Stimulated activated CD8-positive, alpha-beta memory T cell treated with anti-CD3 and anti-CD28 coated beads, Interleukin-4, amount 100 ng/mL, for 24 hours (primary cell): ENCODE measurements at places on chromosomes 3 and 15.

DNA sequence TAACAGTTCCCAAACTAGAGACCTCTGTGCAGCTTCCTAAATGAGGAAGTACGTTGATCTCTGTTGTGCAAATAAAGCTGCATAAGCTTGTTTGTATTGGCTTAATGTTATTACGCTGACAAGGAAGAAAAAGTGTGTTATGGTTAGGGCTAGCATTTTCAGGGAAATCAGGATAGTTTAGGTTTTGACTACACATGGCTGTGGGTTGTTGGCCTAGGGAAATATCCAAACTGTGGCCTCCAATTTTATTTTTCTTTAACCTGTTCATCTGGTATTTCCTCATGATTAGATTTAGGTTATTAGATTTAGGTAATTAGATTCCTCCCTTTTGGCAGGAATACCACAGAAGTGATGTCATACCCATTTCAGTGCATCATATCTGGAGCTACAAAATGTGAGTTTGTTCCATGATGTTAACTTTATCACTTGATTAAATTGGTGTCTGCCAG, 8.7 kb upstream of the MCCC1 start:
- DNase-seq = no peak

- no peak for DNase-seq
Measured at GRCh38 chr3:122934251-122934650, 93.3 kb downstream of the SEMA5B start.

DNA sequence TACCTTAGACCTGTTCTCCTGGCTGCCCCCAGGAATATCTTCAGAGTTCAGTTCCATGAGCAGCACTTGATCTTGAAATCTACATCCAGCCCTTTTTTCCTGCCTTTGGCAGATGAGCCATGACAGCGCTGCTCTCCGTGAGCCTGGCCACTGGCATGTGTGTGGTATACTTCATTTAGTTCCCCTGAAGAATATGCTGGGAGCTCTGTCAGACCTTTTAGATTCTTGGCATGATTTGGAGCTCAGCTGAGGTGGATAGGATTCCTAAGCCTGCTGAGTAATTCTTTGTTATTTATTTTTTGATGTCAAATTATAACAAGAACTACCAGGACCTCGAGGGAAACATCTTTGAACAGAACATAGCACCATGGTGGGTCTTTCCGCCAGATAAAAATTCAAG, 121.7 kb downstream of the EDEM1 start:
- DNase-seq = no peak

- no peak for DNase-seq
Measured at GRCh38 chr3:187900993-187901755, 155.9 kb upstream of the BCL6 start.

GRCh38 chr15:44654858-44655257, 8.6 kb downstream of the SPG11 start:
- DNase-seq = no peak

GRCh38 chr3:115280506-115280905, 133.4 kb upstream of the ZBTB20 start:
- DNase-seq = no peak

- no peak for DNase-seq
Measured at GRCh38 chr3:158094235-158095110, 11.7 kb downstream of the SHOX2 start.

DNA sequence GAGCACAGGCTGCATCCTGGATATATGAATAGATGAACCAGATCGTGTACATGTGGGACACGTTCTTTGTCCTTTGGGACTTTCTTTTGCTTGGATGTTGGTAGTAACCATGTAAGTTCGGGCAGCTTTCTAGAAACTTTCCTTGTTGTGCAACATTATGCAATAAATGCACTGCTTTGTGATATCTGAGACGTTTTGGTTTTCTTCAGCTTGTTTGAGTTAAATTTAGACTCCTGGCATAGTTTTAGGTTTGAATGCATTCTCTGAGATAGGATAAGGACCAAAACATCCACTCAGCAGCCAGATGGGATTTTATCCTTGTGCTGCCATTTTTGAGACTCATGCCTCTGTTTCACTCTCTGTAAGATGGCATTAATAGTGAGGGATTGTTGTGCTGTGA, 158.9 kb downstream of the IGF1R start:
- no peak for DNase-seq

GRCh38 chr15:66188464-66188863, 65.1 kb downstream of the MEGF11 start:
- DNase-seq = no peak

DNA sequence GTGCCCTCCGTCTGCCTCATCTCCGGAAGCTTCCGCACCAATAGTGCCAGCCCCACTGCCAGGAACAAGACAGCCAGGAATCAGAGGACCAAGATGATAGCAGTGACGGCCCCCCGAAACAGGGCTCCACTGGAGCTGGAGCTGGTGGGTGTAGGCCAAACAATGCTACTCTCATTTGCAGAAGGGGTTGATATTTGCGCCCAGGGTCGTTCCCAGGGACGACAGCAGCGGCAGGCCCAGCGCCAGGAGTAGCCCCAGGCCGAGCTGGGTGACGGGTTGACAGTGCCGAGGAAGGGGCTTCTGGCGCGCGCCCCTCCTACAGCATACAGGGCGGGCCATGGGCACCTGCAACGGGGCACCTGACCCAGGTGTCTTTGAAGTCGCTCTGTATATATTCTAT, 301.4 kb downstream of the CNTN6 start:
- no peak for DNase-seq

DNA sequence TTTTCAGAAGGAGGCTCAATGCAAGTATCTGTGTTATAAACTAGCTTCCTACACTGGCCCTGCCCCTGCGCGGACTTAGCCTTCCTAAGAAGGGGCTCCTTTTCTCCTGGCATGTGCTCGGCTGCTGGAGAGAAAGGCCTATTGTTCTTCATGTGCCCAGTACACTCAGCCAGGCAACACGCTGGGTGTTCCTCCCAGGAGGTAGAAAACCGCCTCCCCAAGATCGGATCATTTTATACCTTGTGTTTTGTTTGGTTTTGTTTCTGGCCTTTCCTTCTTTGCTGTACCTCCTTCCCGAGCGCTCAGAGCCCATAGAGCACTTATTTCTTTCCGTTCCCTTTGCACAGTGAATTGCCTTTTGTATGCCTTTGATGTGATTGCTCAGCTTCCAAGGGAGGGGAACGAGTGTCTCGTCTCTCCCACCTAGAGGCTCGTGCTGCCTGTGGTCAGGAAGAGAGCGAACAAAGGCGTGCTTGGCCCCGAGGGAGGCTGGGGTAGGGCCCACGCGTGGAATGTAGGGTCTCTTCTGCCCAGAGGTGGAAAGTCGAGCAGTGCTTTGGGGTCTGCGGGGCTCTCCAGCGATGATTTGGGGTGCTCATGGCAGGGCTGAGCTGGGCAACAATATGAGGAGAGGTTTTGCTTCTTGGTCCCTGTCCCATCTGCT, 30.0 kb downstream of the CCNL1 start:
- DNase-seq = no peak

- DNase-seq = no peak
Measured at GRCh38 chr15:70090436-70091296, 7.1 kb downstream of the TLE3 start.

GRCh38 chr15:67504796-67505195, 16.1 kb upstream of the C15orf61 start:
- DNase-seq = no peak
